ENCODE measurements at places on chromosomes 12 and 14.

- no peak for DNase-seq
These were observed 542.2 kb upstream of the USP15 start for GRCh38 chr12:61717986-61718385.

- no peak for DNase-seq
These were observed 76.1 kb upstream of the REP15 start for GRCh38 chr12:27620121-27620520.

- DNase-seq, result no peak
These were observed 31.0 kb upstream of the BTG1 start for GRCh38 chr12:92176646-92177045.

DNA sequence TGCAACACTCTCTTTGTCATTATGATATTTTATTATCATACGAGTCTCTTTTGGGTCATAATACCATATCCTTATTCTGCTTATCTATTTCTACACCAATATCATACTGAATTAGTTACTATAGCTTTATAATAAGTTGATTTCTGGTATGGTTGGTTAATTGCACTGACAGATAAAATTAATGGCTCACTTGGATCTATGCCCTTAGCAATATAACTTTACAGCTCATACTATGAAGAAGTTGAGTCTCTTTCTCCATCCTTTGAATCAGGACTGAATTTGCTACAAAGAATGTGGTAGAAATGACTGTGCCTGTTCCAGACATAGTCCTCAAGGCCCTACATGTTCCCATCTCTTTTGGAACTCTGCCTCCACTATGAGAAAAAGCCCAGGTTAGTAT, 139.7 kb upstream of the DYRK2 start:
- no peak for DNase-seq

DNA sequence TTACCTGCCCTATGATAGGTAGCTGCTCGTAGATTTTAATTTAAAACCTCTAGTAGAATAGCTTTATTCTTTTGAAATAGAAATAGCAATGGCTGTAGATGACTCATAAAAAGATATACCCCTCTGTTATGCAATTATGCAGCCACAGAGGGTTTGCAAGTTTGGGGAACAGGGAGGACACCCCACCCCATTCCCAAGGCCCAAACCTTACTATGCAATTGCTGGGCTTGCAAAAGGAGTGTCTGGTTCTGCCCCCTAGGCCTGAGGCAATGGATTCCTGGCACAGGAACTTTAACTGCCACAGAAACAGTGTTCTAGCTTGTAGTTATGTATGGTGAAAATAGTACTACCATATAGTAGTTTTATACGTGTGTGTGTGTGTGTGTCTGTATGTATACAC, 403.3 kb downstream of the ADAMTS20 start:
- no peak for DNase-seq

DNA sequence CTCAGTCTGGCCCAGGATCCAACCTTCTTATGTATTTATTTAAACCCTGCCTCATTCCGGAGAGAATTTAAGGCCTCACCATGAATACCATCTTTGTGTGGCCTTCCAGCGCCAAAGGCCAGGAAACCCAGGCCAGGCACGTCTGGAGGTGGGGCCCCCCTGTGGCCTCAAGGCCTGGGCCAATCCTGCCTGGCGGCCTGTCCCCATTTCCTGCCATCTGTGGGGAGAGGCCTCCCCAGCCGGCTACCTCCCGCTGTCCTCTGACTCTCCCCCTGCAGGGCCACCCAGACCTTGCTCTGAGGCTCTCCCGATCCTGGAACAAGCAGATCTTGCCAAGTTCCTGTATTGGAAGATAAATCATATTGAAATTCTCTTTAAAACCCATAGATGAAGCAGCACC, 37.4 kb upstream of the MEG3 start:
- DNase-seq, result no peak

- no peak for DNase-seq
These were observed 26.2 kb downstream of the ATF1 start for GRCh38 chr12:50790081-50790480.

DNA sequence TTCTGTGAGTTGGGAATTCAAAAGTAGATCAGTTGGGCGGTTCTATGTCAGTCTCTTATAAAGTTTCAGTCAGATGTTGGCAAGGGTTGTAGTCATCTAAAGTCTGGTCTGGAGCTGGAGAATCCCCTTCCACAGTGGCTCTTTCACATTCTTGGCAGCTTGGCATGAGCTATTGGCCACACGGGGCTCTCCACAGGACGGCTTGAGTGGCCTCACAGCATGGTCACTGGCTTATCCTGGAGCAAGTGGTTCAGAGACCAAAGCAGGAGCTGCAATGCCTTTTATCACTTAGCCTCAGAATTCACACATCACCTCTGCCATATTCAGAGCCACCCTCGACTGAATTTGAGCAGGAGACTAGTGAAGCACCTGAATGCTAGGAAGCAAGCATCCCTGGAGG, 7.1 kb upstream of the KICS2 start:
- no peak for DNase-seq

GRCh38 chr12:104137001-104137901, 759 bp downstream of the NFYB start:
- peak; percentile 16 for DNase-seq

- no peak for DNase-seq
These were observed 19.5 kb downstream of the DCAF5 start for GRCh38 chr14:69133206-69134125.

GRCh38 chr12:61018571-61018970, 1241.6 kb upstream of the USP15 start:
- DNase-seq, result no peak

GRCh38 chr12:14239350-14239934, 126.0 kb upstream of the ATF7IP start:
- no peak for DNase-seq

DNA sequence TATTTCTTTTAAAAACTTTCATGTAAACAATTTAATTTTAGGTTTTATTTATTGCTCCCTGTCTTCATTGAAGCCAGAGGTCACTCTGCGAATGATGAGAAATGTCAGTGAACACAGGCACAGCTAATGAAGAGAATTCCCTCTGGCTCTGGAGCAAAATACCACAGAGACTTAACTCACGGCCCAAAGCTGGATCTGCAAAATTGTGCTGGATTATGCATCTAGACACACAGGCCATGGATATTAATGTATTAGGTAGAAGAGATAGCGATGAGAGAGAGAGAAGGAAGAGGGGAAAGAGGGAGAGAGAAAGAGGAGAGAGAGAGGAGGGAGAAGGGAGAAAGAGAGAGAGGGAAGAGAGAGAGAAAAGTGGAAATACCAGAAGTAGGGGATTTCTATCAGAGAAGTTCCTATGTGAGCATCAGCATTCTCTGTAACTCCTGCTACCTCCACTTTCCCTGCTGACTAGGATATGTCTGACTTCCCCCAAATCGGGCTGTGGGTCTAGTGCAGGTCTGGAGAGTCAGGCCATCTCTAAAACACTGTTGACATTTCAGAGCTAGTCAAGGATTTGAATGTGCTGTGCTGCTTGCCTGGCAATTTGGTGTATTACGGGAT, 3.7 kb downstream of the ARHGDIB start:
- no peak for DNase-seq

DNA sequence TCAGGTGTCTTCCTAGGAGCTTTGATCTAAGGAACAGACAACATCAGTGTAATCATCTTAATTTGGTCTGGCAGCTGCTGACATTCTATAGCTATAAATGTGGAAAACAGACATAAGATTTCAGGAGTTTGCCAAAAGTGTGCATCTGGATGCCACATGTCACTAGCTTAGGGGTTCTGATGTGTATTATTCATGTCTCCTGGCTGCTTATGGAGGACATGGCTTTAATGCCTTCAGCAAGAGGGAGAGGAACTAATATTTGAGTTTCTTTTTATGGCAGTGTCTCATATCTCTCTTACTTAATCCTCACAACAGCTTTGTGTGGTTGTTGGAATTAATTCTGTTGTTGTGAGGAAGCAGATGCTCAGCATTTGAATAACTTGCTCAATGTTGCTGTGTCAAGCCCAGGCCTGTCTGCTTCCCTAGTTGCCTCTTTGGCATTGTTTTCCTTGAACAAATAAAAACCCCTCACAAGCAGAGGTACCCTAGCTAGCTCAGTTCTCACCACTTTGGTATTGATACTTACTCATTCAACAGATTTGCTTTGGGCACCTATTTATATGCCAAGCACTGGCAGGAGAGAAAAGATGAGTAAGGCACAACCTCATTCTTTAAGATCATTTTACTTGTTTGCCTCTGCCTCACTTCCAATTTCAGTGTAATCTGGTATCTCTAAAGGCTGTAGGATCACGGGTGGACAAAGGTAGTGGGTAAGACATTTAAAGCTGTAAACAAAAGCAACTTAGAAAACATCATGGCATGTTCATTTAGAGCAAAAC, 39.8 kb upstream of the EID3 start:
- no peak for DNase-seq

DNA sequence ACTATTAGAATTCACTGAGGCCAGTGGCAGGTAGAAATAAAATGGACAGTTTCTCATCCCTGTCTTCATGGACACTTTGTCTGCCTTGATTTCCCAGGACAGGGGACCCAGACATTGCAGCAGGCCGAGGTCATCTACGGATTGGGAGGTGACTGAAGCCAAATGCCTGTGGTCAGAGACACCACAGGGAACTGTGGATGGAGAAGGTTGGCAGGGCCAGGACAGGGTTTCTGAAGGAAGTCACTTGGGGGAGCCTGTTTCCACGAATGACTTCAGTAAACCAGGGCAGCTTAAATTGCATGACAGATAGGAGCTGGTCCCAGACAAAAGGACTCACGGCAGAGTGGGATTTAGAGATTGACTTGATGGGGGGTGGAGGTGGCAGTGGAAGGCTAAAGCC, 224.9 kb downstream of the NTF3 start:
- DNase-seq, result no peak

- DNase-seq, result no peak
These were observed 301.3 kb downstream of the AEBP2 start for GRCh38 chr12:19740472-19741131.

- peak; percentile 25 for DNase-seq
These were observed 42.6 kb upstream of the FOXJ2 start for GRCh38 chr12:7989827-7990491.

- DNase-seq, result no peak
These were observed 340.5 kb downstream of the TMEM121 start for GRCh38 chr14:105866841-105867321.

- DNase-seq, result no peak
These were observed 196.6 kb downstream of the CALM1 start for GRCh38 chr14:90593254-90594040.

- DNase-seq, result no peak
These were observed 149.3 kb downstream of the ESRRB start for GRCh38 chr14:76525106-76525821.

GRCh38 chr12:103786201-103786600, 54.8 kb downstream of the NT5DC3 start:
- DNase-seq, result no peak

GRCh38 chr14:101480022-101480746, 81.1 kb upstream of the DIO3 start:
- no peak for DNase-seq

GRCh38 chr12:116495260-116495659, 63.9 kb upstream of the MAP1LC3B2 start:
- no peak for DNase-seq

- DNase-seq, result no peak
These were observed 21.9 kb upstream of the PPP2R5C start for GRCh38 chr14:101739446-101740141.

DNA sequence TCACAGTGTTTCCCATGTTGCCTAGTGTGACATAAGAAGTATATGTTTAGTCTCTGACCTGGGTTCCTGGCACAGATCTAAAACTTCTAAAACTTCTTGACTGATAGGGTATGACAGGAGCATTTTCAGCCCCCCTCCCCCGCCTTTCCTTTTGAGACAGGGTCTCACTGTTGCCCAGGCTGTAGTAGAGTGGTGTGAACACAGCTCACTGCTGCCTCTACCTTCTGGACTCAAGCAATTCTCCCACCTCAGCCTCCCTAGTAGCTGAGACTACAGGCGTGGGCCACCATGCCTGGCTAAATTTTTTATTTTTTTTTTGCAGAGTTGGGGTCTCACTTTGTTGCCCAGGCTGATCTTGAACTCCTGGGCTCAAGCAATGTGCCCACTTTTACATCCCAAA, 421.1 kb upstream of the RGS6 start:
- DNase-seq, result no peak

DNA sequence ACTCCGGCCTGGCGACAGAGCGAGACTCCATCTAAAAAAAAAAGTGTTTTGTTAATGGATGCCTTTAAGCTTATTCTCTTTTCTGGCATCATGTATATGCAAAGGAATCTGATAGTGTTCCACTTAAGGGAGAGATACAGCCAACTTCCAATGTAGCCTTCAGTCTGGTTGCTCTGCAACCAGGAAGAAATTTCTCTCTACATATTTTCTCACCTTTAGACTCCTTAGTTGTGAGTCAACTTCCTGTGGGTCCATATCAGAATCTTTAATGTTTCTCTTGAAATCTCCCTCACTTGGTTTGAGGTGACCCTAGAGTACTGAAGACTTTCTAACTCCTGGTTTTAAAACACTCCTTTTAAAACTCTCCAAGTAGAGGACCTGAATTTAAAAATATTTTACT, 340.4 kb downstream of the SLC6A15 start:
- DNase-seq, result no peak

GRCh38 chr12:112836736-112837628, 45.4 kb downstream of the RPH3A start:
- DNase-seq, result no peak

DNA sequence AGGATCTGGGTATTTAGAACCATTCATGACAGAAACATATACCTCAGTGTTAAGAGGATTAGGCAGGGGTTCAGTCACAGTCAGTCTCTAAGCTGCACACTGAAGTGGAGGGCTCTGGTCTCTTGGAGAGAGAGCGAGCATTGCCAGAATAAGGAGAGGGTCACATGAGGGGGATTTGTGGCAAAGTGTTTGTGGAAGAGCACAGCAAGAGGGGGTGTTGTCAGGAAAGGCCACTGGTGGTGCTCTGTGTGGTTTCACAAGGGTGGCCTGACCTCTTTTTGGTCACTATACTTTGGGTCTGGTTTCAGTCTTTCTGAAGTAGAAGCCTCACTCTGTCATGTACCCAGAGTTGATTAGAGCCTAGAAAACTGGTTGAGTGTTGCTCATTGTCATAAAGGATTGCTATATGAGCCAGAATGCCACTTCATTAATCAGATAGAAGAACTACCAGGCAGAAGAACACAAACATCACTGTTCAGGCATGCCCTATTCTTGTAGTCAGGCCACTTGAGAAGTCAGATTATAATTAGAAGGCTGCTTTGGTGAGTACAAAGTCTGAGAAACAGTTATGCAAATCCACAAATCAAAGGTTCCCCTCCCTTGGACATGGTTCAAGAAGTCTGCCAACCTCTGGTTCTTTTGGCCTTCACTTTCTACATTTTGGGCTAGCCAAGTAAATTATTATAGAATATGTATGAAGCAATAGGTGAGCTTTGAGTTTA, 8.4 kb downstream of the TMEM19 start:
- DNase-seq, result no peak

GRCh38 chr12:23473071-23473470, 476.4 kb downstream of the SOX5 start:
- DNase-seq, result no peak

DNA sequence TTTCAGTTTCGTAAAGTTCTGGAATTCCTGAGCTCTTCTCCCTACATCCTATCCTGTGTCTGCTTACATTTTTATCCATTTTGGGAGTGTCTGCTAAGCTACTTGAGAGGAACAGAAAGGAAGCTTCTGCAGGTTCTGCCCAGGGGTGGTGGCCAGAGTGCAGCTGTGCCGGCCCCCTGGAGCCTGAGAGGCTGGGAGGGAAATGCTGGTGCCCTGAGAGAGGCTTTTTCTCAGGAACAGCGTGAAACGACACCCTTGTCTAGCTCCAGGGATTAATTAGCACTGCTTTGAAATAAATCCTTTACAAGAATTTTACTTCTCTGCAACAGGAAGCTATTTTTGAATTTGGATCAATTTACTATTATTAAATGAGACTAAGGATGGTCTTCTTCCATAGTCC, 165.4 kb downstream of the SLC15A5 start:
- no peak for DNase-seq

All from activated T-cell treated with anti-CD3 and anti-CD28 coated beads for 4 hours (primary cell).